ENCODE measurements at places on chromosomes 1 and 21.
A peak's percentile ranks its signal among the peaks of the same experiment; 100 is the strongest.

- no peak for DNase-seq
Measured at GRCh38 chr1:29984166-29984861, 739.1 kb downstream of the MATN1 start.

- DNase-seq = no peak
Measured at GRCh38 chr1:67044631-67045270, 9.2 kb downstream of the SLC35D1 start.

GRCh38 chr21:43603233-43603626 is 56.1 kb downstream of the HSF2BP start:
- DNase-seq = no peak

DNA sequence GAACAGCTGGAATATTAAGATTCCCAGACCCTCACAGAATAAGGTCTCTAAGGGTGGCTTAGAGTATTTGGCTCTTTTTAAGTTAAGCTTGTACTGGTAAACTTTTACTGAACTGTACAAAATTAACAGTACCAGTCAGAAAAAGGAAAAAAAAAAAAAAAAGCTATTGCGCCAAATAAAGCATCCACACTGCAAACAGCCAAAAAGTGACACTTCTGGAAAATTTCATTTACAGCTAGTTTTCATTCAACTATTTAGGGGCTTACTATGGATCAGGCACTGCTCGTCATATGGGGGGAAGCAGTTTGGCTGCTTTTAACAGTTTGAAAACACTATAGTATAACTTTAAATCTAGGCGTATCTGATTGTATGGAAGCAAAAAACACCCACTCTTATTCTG is 139.6 kb downstream of the EIF4G3 start:
- DNase-seq = no peak

DNA sequence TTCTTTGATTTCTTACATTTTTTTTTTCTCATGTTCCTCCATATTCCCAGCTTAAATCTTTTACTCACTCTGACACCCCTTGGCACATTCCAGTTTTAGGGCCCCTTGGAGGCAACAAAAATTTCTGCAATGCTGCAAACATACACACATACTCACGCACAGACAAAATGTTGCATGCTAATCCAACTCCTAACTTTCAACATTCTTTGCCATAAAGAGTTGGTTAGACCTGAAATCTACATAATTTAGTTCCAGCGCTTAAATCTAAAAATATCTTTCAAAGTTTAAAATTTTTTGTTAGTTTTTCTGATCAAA is 103.9 kb downstream of the PTPN14 start:
- no peak for DNase-seq

DNA sequence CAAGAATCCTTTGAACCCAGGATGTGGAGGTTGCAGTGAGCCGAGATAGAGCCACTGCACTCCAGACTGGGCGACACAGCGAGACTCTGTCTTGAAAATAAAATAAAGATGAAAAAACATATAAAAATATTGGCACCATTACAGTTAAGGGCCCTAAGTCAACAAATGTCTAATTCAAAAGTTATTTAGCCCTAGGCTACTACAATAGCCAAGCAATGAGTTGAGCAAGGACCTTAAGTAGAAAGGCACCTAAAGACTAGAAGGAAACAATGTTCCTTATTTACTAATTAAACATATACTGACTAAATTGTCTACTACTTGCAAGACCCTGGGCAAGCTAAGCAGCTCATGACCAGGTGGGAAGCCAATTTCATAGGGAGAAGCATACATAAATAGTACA is 4.1 kb downstream of the PIK3R3 start:
- no peak for DNase-seq

DNA sequence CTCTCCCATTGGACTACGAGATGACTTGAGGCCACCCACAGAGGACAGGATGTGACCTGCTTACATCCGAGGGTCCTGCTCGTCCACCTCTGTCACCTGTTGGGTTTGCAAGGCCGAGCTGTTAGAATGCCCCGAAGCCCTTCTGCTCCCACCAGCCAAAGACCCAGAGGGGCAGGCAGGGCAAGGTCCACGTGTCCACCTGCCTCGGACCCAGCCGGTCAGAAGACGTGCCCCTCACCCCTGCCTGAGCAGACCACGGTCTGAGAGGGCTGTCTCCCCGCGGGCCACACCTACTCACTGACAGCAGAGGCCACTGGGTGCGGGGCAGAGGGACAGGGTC is 30.3 kb upstream of the TRAPPC10 start:
- DNase-seq = no peak

- DNase-seq = no peak
Measured at GRCh38 chr1:232943679-232944252, 6.6 kb upstream of the NTPCR start.

DNA sequence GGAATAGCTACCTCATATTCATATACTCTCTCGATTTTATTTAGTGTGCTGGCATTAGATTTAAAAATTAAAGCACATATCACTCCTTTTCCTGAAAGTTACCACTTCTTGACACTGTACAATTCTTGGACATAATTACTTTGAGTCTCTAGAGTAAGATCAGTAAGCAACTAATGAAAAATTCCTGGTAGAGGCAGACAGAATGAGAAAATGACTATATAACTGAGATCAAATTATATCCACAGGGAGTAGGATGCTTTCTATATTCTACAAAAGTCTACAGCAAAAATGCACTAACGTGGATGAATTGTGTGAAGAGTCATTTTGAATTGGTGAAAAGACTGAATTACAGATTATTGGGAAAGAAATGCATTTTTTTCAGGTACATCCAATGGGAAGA is 445.7 kb downstream of the PTBP2 start:
- no peak for DNase-seq

DNA sequence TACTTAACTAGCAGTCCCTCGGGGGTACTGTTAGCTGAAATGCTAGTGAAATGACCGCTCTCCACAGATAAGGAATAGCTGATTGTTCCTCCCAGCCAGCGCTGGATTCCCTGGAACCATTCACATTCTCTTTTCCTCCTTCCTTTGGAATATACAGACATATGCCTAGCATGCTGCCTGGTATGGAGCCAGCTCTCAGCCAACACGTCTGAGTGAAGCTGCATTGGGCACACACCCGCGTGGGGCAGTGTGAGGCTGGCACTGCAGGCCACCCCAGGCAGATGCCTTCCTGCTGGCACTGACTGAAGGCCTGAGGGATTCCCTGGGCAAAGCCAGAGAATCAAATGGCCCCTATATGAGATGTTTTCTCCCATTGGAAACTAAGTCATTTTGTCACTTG is 66.7 kb downstream of the TLR5 start:
- no peak for DNase-seq

DNA sequence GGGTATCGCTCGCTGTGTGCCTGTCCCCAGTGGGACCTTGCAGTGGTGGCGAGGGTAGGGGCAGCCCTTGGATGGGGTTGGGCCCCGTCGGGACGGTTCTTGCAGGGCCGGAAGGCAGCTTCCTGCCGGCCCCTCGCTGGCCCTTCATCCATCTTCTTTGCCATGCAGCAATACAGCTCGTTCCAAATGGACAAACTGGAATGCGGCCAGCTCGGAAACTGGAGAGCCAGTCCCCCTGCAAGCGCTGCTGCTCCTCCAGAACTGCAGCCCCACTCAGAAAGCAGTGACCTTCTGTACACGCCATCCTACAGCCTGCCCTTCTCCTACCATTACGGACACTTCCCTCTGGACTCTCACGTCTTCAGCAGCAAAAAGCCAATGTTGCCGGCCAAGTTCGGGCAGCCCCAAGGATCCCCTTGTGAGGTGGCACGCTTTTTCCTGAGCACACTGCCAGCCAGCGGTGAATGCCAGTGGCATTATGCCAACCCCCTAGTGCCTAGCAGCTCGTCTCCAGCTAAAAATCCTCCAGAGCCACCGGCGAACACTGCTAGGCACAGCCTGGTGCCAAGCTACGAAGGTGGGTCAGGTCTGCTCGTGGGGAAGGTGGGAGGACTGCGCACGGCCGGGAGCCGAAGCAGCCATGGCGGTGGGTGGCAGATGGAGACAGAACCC is 45.8 kb downstream of the SIM2 start:
- no peak for DNase-seq

DNA sequence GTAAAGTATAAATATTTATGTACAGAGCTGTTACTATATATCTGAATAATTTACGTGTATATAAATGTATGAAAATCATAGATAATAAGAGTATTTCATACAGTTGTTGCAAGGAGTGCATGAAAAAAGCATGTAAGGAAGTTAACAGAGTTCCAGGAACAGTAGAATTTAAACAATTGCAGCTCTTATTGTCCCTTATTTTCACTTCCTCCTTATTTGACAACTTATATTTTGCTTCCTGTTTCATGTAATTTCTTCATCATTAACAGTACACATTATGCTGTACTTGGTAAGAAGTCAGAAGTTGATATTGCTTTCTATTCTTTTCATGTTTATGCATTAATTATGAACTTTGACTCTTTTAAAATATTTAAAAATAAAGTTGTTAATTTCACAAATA is 681.5 kb downstream of the LRRIQ3 start:
- DNase-seq = no peak

DNA sequence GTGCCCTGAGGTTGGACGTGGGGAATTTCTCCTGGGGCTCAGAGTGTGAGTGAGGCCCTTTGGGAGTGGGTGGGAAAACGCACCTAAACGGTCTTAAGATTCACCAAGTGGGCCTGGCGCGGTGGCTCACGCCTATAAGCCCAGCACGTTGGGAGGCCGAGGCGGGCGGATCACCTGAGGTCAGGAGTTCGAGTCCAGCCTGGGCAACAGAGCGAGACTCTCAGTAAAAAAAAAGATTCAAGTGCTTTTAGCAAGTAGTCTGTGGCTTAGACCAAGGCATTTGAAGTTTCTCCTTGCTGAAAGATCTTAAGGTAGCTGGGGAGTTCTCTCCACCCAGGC is 1.4 kb downstream of the RPS8 start:
- no peak for DNase-seq

- DNase-seq = no peak
Measured at GRCh38 chr1:65435987-65436386, 15.5 kb downstream of the LEPR start.

DNA sequence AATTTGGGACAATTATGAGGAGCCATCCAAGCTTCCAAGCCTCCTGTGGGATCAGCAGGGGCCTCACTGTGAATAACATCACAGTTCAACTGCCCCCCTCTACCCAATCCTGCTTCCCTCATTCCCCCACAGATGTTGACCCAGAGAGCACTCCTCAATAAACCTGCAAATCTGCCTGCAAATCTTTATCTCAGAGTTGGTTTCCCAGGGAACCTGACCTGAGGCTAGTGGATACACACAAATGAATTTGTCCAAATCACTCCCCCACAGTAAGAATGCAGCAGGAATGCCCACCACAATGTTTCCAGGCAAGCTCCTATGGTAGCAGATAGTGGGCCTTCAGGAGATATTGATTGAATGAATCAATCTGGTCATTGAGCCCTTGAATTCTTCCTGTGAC is 56.4 kb upstream of the HIVEP3 start:
- no peak for DNase-seq

- peak; percentile 79 for DNase-seq
Measured at GRCh38 chr1:224929335-224930237, at the start of gene DNAH14. TSS of gene DNAH14 (plus strand) at chr1:224929675. CDS start at chr1:224952703, 23,028 bp downstream.

- DNase-seq = no peak
Measured at GRCh38 chr1:189463166-189463565, 1014.5 kb downstream of the BRINP3 start.

GRCh38 chr1:199959775-199960110 is 67.8 kb upstream of the NR5A2 start:
- no peak for DNase-seq

DNA sequence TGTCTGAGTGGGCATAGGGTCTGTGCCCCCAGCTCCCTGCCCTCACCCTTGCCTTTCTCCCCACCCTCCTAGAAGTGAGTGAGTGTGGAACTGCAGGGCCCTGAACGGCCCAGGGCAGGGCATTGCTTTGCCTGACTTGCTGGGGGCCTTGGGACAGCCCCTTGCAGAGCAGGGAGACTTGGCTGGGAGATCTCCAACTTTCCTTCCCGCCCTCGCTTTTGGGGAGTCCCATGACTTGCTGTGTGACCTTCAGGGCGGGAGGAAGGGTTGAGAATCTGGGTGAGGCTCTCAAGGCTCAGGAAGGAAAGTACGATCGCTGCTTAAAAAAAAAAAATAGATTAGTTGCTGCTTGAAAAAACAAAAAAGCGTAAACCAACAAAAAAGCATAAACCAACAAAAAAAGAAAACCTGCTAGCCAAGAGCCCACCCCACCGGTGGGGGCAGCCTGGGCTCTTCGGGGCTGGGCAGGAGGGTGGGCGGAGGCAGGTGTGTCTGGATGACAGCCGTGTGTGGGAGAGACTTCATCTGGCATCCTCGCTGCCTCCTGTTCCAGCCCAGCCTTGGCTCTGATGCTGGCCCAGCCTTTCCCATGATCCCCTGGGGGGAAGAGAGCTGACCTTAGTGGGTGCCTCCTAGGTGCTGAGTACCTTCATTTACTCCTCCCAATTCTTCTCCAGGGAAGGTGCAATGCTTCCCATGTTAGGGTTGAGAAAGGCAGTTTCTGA is 6.5 kb downstream of the NBL1 start:
- no peak for DNase-seq

GRCh38 chr1:50750021-50750619 is 209.9 kb downstream of the FAF1 start:
- DNase-seq = peak; percentile 13

DNA sequence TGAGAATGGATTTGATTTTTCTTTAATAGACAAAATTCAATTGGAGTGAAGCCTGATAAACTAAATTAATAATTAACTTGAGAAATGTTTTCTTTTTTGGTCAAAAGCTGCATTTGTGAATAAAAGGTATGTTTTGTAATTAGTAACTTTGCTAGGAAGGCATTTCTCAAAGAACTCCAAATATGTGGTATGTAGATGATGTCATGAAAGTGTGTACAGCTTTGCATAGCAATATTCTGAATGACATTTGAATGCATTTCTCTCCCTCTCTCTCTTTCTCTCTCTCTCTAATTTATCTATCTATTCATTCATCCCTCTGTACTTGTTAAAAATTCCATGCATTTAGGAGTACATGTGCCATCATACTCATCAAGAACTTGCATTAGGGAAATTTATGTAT is 109.1 kb upstream of the ADAMTS5 start:
- no peak for DNase-seq

GRCh38 chr1:246156847-246157246 is 350.2 kb downstream of the SMYD3 start:
- DNase-seq = no peak

DNA sequence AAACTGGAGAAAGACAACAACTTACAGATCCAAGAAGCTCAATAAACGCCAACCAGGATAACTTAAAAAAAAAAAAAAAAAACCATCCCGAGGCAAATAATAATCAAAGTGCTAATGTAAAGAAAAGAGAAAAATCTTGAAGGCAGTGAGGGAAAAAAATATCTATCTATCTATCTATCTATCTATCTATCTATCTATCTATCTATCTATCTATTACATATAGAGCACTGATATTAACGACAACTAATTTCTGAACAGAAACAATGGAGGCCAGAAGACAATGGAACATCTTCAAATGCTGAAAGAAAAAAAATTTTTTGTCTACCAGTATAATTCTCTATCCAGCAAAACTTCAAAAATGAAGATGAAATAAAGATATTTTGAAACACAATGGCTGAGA is 18.0 kb downstream of the PACC1 start:
- DNase-seq = no peak

DNA sequence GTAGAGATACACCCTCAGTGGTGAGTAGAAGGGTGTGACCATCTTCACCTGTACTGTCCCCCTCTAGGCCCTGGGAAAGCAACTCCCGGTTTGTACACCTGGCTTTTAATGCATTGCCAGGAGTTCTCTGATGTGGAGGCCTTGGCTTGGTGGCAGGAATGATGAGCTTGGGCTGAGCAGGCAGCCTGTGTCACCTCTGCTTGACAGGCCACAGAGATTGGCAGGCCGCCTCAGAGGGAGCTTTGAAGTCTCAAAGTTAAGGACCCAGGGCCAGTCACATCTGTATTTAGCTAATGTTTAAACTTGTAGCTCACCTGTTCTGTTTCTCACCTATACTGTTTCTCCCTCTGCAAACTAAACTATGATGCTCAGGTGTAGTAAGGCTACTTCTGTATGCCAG is 28.5 kb downstream of the HUNK start:
- no peak for DNase-seq
